Kidney epithelial cell (primary cell): ENCODE measurements at places on chromosomes 6 and 20.

DNA sequence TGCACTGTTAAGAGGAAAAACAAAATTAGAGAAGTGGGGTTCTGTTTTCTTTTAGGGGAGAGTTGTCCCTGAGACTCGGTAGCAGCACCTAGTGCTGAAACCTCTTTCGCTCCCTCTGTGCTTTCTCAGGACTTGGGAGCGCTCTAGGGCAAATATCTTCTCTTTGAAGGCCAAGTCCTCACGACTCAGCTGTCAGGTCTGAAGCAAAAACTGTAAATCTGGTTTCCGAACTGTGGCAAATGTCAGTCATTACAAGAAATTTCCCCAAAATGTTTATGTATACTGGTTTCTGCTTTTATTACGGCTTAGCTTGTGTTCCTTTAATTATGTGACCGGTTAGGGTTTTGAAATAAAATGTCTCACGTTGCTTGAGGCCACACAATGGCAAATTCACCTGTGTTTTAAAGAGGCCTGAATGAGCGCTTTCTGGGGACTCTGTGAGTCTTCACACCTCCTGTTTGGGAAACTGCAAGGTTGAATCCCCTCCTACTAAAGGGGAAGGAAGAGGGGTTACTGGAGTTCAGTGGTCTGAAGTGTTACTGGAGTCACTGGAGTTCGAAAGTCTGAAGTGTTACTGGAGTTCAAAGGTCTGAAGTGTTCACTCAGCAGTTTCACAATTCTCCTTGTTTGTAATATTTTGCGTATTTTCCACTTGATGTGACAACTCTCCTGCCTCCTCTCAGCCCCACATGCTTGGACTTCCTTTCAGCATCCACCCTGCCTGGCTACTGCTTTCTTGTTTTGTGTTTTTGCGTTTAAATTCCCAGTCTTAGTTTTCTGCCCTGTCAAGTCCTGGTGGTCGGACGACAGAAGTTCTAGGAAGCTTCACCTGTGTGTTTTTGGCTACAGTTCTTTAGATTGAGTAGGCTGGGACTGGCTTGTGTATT, 1.6 kb downstream of the SMPDL3A start:
- DNase-seq, result no peak

DNA sequence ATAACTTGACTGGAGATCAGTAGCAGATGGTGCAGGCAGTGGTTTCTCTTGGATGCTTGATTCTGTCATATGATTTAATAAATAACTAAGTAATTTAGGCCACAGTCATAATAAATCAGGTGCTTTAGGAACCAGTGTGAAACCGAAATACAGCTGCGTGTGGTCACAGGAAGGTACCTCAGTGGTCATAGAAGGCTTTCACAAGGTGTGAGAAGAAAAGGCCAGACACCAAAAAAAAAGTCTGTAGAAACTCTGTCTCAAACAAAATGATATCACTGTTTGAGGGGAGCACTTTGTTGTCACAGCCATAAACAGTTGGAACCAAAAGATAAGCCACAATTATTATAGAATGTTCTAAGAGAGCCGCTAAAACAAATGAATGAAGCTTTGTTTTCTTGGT, 56.5 kb downstream of the ARMC2 start:
- no peak for DNase-seq

- peak; percentile 47 for DNase-seq
These were observed at the start of gene BMP6 for GRCh38 chr6:7725849-7726415. BMP6 (plus strand) TSS chr6:7726099; CDS start chr6:7726956, 857 bp downstream.

GRCh38 chr6:25179051-25179778, 100.0 kb upstream of the CARMIL1 start:
- no peak for DNase-seq

DNA sequence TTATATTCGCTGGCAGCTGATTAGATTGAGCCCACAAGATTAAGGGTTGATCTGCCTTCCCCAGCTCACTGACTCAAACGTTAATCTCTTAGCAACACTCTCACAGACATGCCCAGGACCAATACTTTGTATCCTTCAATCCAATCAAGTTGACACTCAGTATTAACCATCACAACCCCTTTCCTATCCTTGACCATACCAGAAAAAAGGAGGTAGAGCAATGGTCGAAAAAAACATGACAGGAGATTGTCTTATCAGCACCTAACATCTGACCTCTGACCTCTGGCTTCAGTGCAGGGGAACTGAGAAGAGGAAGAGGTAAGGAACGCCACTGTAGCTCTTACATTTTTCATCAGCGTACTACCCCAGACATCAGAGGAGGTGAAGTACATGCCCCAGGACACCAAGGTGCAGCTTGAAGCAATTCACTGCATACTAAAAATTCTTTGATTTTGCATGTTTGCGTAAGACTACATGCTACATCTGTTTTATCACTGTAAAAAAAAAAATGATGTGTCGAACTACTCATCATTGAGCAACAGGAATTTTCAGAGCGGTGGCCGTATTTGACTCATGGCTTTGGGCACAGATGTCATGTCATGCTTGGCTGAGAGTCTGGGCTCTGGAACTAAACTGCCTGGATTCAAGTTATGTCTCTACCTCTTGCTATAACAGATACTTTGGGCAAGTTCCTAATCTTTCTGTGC, 188.0 kb upstream of the TAB2 start:
- DNase-seq, result peak; percentile 75

DNA sequence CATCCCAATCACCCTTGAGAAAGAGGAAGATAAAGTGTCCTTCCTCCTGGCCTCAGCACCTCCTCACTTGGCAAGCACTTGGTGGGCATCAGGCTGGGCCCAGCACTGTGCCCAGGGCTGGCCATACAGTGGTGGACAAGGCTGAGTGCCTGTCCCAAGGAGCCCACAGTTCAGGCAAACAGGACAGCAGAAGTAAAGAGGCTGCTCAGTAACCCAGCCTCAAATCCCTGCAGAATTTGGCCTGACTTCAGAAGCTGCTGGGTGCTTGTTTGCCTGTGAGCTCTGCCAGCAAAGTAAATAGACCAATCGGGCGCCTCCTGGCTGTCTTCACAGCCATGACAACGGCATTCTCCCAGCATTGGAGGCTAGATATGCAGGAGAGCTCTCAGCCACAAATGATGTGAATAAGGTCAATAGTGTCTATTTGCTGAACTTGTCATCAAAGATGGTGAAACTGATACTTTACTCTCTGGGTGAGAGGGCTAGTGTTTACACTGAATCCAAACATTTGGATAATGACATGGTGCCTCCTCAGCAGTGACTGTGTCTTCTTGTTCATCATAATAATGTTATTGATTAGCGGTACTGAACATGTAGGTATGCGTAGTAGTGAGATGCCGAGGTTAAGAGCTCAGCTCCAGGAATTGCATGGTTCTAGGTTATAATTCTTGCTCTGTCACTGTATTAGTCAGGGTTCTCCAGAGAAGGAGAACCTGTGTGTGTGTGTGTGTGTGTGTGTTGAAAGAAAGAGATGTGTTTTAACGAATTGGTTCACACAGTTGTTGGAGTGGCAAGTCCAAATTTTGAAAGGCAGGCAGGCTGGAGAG, 36.9 kb upstream of the FANCE start:
- no peak for DNase-seq

- no peak for DNase-seq
These were observed 804.1 kb upstream of the CITED2 start for GRCh38 chr6:140178520-140178919.
